ENCODE measurements at places on chromosomes 6 and 20.

- DNase-seq = no peak
Measured at GRCh38 chr6:47810885-47811284, 29.1 kb downstream of the OPN5 start.

DNA sequence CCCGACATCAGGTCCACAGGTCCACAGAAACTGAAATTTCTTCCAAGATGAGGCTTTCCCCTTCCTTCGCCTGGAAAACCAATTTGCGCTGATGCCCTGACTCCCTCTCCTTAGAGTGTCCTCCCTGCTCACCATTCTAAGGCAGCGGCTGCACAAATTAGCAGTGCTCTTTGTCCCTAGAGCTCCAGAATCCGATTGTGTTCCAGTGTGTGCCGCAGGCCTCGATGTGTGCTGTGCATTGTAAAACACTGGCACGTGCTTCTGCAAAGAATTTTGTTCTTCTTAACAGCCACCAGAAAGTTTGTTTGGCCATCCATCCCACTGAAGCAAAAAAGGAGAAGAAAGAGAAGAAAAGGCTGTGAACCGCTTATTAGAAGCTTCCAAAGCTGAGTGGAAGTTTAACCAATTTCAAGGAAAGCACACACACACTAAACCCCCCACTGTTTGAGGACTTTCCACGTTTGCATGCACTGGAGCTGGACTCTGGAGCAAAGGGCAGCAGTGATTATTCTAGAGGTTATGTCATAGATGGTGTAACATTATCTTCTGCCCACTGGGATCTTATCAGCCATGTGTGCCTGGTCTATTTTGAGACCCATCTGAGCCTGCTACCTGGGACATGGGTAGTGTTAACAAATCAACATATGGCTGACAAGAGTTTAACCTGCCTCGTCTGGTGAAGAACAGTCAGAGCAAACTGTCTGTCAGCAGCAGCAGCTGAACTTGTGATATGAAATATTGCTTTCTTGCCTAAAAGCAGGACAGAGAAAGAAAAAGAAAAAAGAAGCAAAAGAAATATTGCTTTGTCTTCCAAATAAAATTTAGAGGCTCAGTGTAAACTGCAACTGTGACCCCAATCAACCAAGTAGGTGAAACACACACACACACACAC is 64.9 kb upstream of the RREB1 start:
- no peak for DNase-seq

- DNase-seq = no peak
Measured at GRCh38 chr6:24867104-24867703, 68.5 kb upstream of the ARMH2 start.

DNA sequence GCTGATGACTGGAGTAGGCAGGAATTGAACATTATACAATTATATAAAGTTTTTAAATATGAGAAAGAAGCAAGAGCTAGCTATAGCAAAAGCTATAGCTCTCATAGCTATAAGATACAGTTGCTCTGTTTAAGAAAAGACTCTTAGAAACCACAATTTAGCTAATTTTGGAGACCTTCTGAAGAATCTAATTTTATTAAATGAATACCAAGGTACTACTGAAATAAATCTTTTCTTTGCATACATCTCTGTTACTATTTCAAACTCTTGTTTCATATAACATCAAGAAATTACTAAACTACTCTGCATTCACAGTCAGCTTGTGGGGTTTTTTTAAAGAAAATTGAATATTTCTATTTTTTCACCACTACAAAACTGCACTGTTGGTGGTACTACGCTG is 568.7 kb upstream of the MARCKS start:
- no peak for DNase-seq

DNA sequence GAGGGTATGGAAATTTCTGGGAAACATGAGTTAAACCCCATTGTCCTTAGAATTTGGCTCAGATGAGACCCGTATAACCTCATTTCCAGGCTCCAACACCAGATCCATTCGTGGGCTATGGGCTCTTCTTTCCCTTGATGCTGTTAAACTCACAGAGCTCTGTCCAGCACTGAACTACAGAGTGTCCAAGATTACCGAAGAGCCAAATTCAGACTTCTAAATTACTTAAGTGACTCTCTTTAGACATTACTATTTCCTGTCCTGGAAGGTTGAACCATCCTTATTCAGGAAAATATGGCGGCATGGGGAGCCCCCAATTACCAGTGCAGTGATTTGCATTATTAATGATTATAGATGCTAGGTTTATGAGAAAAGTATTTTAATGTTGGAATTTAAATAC is 124.9 kb upstream of the EDN1 start:
- DNase-seq = no peak

DNA sequence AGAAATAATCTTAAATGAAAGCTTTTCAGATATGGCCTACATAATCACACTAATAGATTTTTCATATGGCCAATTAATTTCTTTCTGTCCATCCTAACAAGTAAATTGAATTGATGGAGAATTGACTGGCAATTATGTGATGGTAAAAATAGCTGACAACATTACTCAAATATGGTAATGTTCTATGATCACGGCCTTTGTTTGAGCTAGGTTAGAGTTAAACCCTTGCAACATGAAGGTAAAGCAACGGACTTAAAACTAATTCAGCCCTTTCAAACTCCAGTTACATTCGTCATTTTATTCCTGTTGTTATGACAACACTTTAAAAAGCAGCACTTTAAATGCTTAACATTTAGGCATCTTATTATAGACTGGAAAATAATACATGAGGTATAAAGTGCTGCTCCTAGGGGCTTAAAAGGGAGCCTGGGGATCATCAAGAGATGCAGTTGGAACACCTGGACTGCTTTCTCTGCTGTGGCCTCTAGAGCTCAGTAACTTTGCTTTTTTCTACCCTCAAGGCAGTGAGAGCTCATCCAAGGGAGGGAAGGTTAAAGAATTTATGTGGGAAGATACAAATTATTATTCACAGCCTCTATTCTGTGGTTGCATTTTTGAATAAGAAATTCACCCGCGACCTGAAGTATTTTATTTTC is 46.9 kb downstream of the RIPOR2 start:
- DNase-seq = no peak

GRCh38 chr6:134198093-134198492 is 119.8 kb downstream of the SGK1 start:
- no peak for DNase-seq

DNA sequence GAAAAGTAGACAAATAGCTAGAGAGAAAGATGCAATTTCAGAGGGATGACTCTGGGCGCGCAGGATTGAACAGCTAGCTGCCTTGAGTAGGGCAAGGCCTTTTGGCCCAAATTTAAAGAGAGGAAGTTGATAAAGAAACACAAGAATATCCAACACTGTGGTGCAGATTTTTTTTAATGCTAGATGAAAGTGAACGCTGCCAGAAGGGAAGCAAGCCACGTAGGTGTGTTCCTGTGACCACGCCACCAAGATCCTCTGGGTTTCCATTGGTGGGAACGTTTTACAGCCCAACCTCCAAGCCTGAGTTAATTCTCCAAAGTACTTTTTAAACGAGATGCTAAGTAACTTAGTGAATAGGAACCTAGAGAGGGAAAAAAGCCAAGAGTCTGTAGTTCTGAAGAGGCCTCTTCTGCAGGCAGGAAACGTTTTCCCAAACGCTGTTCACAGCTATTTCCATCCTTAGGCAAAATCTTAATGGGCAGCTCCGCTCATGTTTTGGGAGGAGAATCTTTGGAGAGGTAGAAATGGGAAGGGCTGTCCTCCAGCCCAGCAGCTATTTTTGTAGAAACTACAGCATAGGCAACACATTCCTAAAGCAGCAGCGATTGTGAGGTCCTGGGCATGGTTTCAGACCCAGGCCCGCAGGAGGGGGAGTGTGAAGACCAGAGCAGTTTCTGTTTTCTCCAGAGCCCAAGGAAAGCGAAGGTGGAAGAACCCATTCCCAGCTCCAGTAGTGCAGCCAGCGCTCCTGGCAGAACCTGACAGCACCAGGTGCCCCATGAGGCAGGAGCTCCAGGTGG is 8.2 kb downstream of the LY86 start:
- no peak for DNase-seq

- no peak for DNase-seq
Measured at GRCh38 chr20:60066438-60066823, 108.2 kb downstream of the CDH26 start.

DNA sequence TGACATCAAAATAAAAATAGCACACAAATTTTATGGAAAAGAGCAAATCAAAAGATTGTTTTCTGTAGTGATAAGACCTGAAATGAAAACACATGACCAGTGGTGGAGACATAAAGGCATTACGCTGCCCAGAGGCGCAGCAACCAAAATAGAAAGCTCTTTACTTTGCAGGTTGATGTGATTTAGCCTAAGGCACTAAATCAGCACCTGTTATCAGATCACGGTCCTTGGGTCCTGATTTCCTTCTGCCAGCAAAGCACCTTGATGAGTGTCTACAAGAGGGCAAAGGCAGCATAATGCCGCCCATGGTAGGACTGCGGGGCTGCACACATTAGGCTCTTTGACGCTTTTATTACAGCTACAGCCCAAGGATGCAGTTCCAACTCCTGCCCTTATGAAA is 19.3 kb upstream of the RAMACL start:
- DNase-seq = no peak

DNA sequence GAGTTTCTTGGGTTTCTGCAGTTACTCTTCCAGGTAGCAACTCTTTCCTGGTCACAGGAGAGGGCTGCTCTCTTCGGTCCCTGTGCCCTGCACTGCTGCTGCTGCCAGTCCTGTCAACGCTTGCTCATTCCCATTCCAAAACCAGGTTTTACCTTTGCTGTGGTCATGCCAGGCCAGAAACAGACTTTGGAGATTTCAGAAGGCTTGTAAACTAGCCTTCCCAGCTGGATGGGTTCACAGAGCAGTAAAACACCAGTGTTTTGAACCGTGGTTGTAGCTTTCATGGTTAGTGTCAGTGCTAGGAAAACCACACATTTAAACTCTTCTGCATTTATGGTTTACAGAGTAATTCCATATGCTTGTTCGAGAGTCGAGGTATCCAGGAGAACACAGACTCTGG is 16.2 kb downstream of the ARFGEF2 start:
- DNase-seq = no peak

GRCh38 chr6:23308166-23308565 is 738.8 kb downstream of the HDGFL1 start:
- DNase-seq = no peak

DNA sequence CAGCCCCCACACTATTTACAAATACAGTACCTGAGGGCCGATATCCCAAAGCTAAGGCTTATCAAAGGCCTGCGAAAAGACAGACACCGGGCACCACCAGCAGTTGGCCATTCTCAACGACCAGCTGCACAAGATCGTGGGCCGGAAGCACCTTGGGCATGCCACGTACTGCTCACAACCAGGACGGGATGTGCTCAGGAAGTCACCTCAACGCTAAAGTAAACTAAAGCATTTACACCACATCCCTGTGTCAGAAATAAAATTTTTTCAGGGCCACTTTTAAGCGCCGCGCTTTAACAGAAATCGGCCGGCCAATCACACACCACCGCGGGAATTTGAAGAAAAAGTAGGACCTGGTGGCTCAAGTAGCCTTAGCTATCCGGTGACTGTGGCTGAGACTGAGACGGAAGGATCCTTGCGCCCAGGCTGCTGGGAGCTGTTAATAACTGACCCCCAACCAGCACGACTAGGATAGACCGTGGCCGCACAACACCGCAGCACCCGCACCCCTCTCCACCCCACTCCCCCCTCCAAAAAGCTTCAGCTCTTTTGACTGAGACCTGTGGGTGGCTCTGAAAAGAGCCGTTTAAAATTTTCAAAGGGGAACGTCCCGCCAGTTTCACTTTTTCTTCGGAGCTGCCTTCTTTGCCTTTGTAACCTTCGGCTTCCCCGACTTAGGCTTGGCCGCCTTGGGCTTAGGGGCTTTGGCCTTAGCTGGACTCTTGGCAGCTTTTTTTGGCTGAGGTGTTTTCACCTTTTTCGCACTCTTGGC is 131.2 kb upstream of the BTN3A2 start:
- DNase-seq = no peak

GRCh38 chr20:63702036-63702665 is 5.6 kb downstream of the ARFRP1 start:
- DNase-seq = no peak

DNA sequence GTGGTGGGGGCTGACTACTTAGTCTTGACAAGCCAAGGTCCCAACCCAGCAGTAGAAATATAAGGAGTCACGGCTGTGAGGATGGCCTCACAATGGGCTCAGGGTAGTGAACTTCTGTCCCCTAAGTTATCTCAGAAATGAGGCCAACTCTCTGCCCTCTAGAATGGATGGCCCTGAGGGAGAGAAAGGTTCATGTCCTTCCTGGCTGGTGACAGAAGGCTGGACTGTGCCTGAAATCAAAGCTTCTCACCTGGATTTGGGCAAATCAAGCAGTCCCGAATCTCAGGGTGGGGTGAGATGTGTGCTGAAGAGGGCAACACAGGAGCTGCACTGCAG is 12.7 kb downstream of the RRP36 start:
- DNase-seq = no peak

DNA sequence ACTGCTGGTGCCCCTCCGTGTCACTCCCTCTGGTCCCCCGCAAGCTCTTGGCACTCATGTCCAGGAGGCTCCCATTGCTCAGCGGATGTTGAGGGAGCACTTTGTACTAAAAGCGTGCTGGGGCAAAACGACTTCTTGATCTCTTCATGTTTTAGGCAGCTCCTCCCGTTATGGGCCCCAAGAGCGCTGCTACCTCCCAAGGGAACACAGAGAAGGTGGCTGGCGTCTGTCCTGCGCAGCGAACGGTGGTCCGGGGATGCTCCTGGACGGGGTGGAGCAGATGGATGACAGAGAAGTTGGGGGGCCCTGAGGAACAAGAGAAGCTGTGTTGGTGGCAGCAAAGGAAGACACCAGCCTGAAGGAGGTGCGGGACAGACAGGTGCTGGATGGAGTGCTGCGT is 99.8 kb downstream of the TMEM242 start:
- DNase-seq = no peak

- no peak for DNase-seq
Measured at GRCh38 chr6:579339-579738, 77.6 kb downstream of the HUS1B start.

- no peak for DNase-seq
Measured at GRCh38 chr20:10040070-10040975, 5.5 kb downstream of the ANKEF1 start.

DNA sequence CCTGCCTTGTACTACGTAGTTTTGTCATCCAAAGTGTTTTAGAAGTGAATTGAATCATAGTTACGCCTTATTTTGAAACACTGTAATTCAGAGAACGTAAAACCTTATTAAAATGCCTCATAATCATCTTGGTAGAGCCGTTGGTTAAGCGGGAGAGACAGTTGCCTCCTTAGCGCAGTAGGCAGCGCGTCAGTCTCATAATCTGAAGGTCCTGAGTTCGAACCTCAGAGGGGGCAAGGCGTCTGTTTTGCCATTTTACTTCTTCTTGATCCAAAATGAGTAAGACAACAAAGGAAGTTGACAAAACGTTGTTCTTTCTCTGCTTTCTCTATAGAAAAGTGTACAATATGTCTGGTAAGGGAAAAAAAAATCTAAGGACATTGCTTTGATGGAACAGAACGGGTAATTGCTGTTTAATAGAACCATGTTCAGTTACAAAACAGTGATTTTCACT is 20.7 kb upstream of the TRIM27 start:
- peak; percentile 56 for DNase-seq

GRCh38 chr6:73263570-73263909 is 544 bp upstream of the KHDC1 start:
- no peak for DNase-seq

Data from AG09319 (cell line).